ENCODE measurements at places on chromosomes 1 and 21. TPM values are rescaled to one million over a fixed set of nuclear protein-coding genes. Genes with fewer than 3 reads are reported as not detected.
A peak's percentile ranks its signal among the peaks of the same experiment; 100 is the strongest.

- no peaks in the 10 kb centered on the region for H3K27me3 ChIP-seq
- peak overlapping the region; percentile 69 for H3K4me3 ChIP-seq
- peaks cover 17% of the 10 kb centered on the region for H3K36me3 ChIP-seq
- H3K4me1 ChIP-seq, result peaks cover 26% of the 10 kb centered on the region
- peak; percentile 57 for DNase-seq
Measured at GRCh38 chr21:37073417-37074196, 553 bp downstream of the TTC3 start.

DNA sequence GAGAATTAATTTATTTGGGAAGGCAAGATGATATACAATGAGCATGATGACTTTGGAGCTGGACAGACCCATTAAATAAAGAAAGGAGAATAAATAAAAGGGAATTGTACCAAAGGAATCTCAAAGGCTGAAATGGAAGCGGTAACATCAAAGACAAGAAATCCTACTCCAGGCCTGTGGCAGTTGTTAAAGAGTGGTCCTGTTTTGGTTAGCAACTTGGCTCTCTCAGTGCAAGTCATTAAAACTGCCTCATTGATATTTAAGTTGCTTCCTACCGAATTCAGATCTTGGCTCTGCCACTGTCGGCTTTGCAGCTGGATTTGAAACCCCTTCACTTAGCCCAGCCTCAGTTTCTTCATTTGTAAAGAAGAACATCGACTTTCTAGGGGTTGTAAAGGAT is 10.1 kb downstream of the TGFB2 start:
- H3K4me1 ChIP-seq, result peaks cover 10% of the 10 kb centered on the region
- H3K4me3 ChIP-seq, result no peak overlapping the region
- H3K27ac ChIP-seq, result no peak overlapping the region
- no peaks in the 10 kb centered on the region for H3K27me3 ChIP-seq

GRCh38 chr1:156914440-156914856 is 6.0 kb upstream of the LRRC71 start:
- peak overlapping the region; percentile 50 for H3K4me3 ChIP-seq
- no peaks in the 10 kb centered on the region for H3K27me3 ChIP-seq
- H3K27ac ChIP-seq, result peak overlapping the region; percentile 61
- H3K36me3 ChIP-seq, result peaks cover 6% of the 10 kb centered on the region
- H3K4me1 ChIP-seq, result peaks cover 51% of the 10 kb centered on the region

- no peak overlapping the region for H3K4me3 ChIP-seq
- H3K27me3 ChIP-seq, result no peaks in the 10 kb centered on the region
- H3K27ac ChIP-seq, result no peak overlapping the region
- DNase-seq, result no peak
- H3K36me3 ChIP-seq, result no peaks in the 10 kb centered on the region
Measured at GRCh38 chr1:246383791-246384190, 123.3 kb downstream of the SMYD3 start.

- no peaks in the 10 kb centered on the region for H3K27me3 ChIP-seq
- H3K36me3 ChIP-seq, result peaks cover 36% of the 10 kb centered on the region
- H3K4me3 ChIP-seq, result peak overlapping the region; percentile 75
- DNase-seq, result peak; percentile 95
Measured at GRCh38 chr1:36224537-36225282, 467 bp downstream of the THRAP3 start.

GRCh38 chr1:109113590-109114341 is at the start of gene ELAPOR1:
ELAPOR1 (plus strand) TSS chr1:109114115; CDS start chr1:109114184, 69 bp downstream.
- no peak for DNase-seq
- no peak within 1 kb of the TSS for H3K4me3 ChIP-seq
- H3K4me1 ChIP-seq, result peaks cover 10% of the 10 kb centered on the region
- no peaks in the 10 kb centered on the region for H3K27me3 ChIP-seq

GRCh38 chr1:76381450-76382097 is 307.0 kb downstream of the ST6GALNAC3 start:
- no peak overlapping the region for H3K27ac ChIP-seq
- no peaks in the 10 kb centered on the region for H3K27me3 ChIP-seq
- DNase-seq, result no peak
- H3K4me3 ChIP-seq, result no peak overlapping the region

GRCh38 chr1:197850042-197850441 is 52.4 kb upstream of the C1orf53 start:
- H3K36me3 ChIP-seq, result no peaks in the 10 kb centered on the region
- no peak overlapping the region for H3K4me3 ChIP-seq
- H3K4me1 ChIP-seq, result no peaks in the 10 kb centered on the region
- no peak overlapping the region for H3K27ac ChIP-seq

- H3K4me3 ChIP-seq, result no peak overlapping the region
- H3K4me1 ChIP-seq, result peaks cover 9% of the 10 kb centered on the region
- DNase-seq, result no peak
- no peak overlapping the region for H3K27ac ChIP-seq
Measured at GRCh38 chr1:13816016-13816760, 116.2 kb downstream of the PRDM2 start.

DNA sequence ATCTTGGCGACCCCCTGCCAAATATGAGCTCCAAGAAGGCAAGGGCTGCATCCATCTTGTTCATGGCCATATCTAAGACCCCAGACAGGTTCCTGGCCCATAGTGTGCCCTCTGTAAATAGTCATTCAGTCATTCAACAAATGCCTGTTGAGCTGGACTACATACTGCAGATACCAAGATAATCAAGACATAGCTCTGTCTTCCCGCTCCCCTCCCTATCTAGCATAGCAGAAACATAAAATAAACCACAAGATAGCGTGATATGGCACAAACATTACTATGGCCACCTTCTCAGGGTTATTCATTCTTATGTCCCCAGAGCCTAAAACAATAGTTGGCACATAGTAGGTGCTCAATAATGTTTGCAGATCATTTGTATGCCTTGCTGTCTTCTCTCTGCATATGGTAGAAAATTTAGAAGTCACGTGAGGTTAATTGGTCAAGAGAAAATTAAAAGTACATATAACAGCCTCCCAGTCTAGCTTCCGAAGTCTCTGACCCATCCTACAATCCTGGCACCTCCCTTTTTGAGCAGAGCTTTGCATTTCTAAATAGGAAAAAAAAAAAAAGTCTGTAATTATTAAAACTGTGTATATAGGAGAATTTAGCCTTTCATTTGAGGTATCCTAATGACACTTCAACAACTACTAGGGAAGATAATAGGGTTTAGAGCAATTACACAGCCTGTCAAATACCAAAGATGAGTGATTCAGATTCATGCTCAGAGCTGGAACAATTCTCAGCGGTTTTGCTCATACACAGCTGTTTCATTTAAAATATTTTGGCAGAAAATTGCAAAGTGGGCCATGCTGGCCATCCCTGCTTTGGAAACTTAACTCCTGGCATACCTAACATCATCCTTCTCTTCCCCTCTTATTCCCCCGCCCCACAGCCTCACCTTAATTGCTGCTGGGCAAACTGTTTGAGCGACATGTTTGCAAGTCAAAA is 219.0 kb downstream of the KAZN start:
- DNase-seq, result no peak
- no peak overlapping the region for H3K27ac ChIP-seq
- no peaks in the 10 kb centered on the region for H3K27me3 ChIP-seq
- H3K4me1 ChIP-seq, result peaks cover 16% of the 10 kb centered on the region

DNA sequence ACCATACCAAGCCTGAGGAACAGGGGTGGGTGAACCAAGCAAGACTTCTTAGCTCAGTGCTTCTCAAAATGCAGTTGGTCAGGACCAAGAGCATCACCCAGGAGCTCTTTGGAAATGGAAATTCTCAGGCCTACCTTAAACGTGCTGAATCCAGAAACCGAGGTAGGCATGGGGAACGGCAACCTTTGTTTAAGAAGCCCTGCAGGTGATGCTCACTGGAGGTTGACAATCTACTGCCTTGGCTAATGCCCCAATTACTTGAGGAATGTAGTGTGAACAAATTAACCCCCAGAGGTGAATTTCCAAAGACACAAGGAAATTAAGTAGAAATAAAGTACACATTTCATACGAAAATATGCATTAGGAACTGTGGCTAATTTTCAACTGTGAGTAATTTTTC is 5.3 kb downstream of the PTPN14 start:
- no peak overlapping the region for H3K4me3 ChIP-seq
- no peak for DNase-seq
- no peaks in the 10 kb centered on the region for H3K36me3 ChIP-seq
- H3K27ac ChIP-seq, result no peak overlapping the region

DNA sequence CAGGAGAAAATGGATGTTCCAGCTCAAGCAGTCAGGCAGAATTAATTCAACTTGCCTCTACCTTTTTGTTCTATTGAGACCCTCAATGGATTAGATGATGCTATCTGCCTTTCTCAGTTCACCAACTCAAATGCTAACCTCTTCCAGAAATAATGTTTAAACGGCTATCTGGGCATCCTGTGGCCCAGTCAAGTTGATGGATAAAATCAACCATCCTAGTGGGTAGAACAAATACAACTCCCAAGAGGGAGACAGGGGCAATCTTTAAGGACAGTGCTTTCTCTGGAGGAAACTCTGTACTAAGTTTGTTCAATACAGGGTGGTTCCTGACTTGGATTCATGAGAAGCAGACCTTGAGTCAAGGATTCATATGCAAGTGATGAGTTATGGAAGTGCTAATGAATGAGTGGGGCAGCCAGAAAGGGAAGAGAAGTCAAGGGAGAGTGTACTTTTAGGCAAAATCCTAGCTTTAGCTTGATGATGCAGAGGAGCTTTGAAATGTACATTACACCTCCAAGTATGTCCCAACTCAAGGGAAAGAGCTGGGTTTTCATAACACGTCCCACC is 49.4 kb upstream of the COG2 start:
- no peak overlapping the region for H3K4me3 ChIP-seq
- DNase-seq, result no peak
- no peak overlapping the region for H3K27ac ChIP-seq
- peaks cover 5% of the 10 kb centered on the region for H3K27me3 ChIP-seq

- no peak overlapping the region for H3K4me3 ChIP-seq
- peaks cover 94% of the 10 kb centered on the region for H3K36me3 ChIP-seq
- no peak for DNase-seq
- no peaks in the 10 kb centered on the region for H3K27me3 ChIP-seq
- H3K27ac ChIP-seq, result no peak overlapping the region
Measured at GRCh38 chr1:71074681-71075080, 6.2 kb downstream of the ZRANB2 start.

DNA sequence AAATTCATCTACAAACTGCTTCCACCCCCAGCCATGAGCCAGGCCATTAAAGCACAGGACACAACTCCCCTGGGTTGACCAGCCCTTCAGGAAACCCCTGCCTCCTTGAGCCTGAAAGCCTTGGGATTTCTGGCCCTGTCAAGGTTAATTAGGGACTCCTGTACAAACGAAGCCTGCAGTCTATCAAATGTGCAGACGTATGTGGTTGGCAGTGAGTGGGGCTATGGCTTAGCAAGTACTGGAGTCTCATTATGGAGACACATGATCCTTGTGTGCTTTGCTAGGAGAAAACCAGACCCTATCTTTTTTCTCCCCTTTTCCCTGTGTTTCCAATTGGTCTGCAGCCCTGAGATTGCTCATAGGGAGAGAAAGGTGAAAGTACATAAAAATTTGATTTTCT is 588.3 kb upstream of the USP24 start:
- no peaks in the 10 kb centered on the region for H3K27me3 ChIP-seq
- H3K4me1 ChIP-seq, result no peaks in the 10 kb centered on the region
- no peak for DNase-seq
- no peak overlapping the region for H3K27ac ChIP-seq
- no peak overlapping the region for H3K4me3 ChIP-seq

DNA sequence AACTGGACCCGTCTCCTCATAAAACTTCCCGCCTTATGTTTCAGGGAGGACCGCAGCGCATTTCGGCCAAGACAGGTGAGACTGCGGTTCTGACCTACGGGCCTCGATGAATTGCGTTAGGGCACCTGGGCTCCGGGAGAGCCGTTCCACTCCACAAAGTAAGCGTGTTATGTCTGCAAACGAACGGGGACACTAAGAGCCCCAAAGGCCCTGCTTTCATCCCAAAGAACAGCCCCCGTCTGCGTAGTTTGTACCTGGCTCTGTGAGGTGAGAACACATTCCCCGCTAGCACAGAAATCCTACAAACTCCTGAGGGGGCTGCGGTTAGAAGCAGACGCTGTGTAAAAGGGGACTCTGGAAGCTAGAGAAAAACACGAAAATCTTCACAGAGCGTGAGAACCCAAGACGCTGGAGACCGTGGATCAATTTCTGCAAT is 41.6 kb upstream of the PPIAL4F start:
- peaks cover 7% of the 10 kb centered on the region for H3K4me1 ChIP-seq
- peak; percentile 4 for DNase-seq
- peak overlapping the region; percentile 100 for H3K27ac ChIP-seq
- no peaks in the 10 kb centered on the region for H3K36me3 ChIP-seq

GRCh38 chr21:46125846-46126301 is 28.0 kb downstream of the COL6A2 start:
- no peaks in the 10 kb centered on the region for H3K36me3 ChIP-seq
- no peaks in the 10 kb centered on the region for H3K4me1 ChIP-seq
- DNase-seq, result no peak
- peaks cover 44% of the 10 kb centered on the region for H3K27me3 ChIP-seq
- no peak overlapping the region for H3K4me3 ChIP-seq
- H3K27ac ChIP-seq, result no peak overlapping the region

DNA sequence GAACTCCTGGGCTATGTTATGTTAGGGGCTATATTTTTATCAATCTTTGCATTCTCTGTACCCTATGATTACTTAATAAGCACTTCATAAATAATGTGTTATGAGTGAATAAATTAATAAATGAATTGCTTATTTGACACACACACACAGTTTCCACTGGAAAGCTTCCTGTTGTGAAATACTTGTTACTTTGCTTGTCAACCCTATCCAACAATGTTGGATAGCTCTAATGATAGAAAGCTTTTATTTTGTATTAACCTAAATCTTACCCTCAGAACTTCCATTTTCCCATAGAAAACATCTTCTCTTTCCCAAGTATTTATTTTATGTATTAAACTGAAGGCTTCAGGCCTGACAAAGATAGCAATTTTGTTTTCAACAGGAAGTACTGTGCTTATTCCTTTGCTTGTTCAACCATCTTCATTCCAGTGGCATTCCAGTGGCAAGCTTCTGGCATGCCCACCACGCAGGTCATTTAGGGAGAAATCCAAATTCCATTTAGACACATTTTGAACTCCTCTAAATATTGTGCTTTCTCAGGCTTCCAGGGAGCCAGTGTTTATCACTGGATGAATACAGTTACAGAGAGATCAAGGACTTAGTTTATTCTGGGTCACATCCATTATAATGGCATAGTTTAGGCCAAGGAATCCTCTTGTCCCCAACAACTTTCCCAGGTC is 134.4 kb downstream of the TGFB2 start:
- H3K4me1 ChIP-seq, result no peaks in the 10 kb centered on the region
- H3K27ac ChIP-seq, result no peak overlapping the region
- H3K4me3 ChIP-seq, result no peak overlapping the region
- H3K36me3 ChIP-seq, result no peaks in the 10 kb centered on the region
- H3K27me3 ChIP-seq, result no peaks in the 10 kb centered on the region

- no peaks in the 10 kb centered on the region for H3K36me3 ChIP-seq
- no peaks in the 10 kb centered on the region for H3K27me3 ChIP-seq
- H3K4me1 ChIP-seq, result no peaks in the 10 kb centered on the region
- H3K27ac ChIP-seq, result no peak overlapping the region
- no peak overlapping the region for H3K4me3 ChIP-seq
- no peak for DNase-seq
Measured at GRCh38 chr1:118692143-118692542, 296.0 kb downstream of the TBX15 start.

Gene RCAN3
- 0.42 TPM for total RNA-seq

Gene RSBN1
- 20.3 TPM for total RNA-seq

Gene ANGPTL1
- 0.04 TPM for total RNA-seq

Gene KCNK2
- total RNA-seq, result 0.42 TPM

Gene ACP6
- 0.49 TPM for total RNA-seq

Gene FBXO2
- 1.7 TPM for total RNA-seq

Gene PLA2G4A
- 0.16 TPM for total RNA-seq

Gene CHRM3
- total RNA-seq, result 0.11 TPM

Gene TFF3
- 0.72 TPM for total RNA-seq

Gene CD244
- not detected for total RNA-seq

Gene S100A1
- 12.7 TPM for total RNA-seq

Gene AADACL4
- total RNA-seq, result not detected

Data from K562 (cell line).